SK-N-MC (cell line): ENCODE measurements at places on chromosomes 4 and X.

DNA sequence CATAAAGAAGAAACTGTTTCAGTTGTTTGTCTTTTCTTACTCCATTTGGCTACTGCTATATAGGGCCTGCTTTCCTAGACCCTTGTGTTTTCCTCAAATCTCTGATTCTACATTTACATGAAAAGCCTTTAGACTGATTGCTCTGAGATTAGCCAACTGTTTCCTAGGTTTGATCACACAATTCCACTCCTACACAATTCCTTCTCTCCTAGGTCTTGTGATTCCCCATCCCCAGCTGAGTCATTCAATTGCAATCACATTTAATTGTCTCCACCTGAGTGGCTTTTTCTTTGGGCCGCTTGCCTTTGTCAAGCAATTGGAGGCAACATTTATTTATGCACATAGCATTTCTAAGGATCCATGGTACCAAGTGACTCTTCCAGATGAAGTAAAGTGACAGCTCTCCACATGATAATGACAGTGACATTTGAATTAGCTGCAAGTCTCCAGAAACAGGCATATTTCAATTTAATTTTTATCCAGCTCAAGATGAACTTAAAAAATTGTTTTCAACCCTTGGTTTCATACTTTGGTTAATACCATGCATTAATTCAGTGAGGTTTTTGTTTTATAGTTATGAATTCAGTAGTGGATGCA, 35.8 kb downstream of the ATXN3L start:
- no peak for DNase-seq

DNA sequence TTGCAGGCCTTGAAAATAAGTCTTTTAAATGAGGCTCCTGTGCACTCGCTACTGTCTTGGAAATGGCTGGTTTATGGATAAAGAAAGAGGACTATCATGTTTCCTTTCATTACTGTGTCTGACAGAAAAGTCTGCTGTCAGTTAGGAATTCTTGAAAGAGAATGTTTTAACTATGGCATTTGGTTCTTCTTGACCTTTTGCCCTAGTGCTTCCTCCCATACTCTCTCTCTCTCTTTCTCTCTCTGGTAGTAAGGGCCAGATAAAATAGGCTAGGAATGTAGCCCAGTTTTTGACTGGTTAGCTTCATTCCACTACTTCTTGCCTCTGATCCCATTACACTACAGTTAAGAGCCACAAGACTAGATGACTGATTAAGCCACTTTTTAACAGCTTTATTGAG, 29.8 kb downstream of the YY2 start:
- DNase-seq = no peak

DNA sequence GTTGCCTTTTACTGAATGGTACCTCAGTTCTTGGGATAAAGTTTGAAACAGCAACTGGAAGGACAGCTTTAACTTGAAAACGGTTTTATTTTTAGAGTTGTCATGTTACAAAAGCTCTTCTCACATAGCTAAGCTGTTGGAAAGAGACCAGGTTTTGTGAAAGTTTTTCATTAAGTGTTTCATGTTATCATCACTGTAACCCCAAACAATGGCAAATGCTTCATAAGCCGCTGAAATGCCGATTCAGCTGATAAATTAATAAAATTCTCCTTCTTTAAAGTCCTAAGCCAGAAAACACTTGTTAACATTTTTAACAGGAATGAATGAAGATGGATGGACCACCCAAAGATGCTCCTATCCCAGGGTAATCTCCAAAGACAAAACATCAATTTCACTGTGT, 76.1 kb upstream of the IRF2 start:
- DNase-seq = no peak

DNA sequence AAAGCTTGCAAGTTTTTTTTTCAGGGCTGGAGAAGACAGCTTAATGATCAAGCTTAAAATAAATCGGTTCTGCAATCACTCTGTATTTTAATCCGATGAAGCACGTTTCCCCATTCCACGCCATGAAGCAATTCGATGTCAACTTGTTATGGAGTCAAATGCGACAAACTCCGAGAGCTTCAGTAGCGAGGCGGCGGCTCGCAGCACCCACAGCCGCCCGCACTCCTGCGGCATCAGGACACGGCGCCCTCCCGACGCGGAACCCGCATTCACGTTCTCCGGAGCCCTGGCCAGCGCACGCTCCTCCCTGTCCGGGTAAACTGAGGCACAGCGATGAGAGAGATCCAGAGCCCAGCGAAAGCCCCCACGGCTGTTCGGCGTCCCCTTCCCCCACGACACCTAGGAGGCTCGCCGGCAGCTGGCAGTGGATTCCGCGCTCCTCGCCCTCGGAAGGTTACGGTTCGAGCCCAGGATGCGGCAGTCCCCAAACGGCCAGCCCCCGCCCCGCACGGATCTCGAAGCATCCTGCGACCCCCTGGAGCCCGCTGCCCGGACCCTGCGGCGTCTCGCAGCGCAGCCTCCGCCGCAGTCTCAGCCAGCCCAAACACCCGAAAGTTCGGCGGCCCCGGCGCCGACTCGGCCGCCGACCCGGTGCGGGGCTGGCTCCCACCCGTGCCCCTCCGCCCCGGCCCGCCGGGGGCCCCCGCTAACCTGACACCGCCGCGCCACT, 507 bp downstream of the MFAP3L start:
- no peak for DNase-seq

GRCh38 chr4:86896596-86896995, 4.4 kb upstream of the C4orf36 start:
- no peak for DNase-seq

- no peak for DNase-seq
Observed at GRCh38 chr4:166987026-166987425, 247.3 kb downstream of the SPOCK3 start.

GRCh38 chrX:132085786-132086185, 42.0 kb downstream of the FRMD7 start:
- no peak for DNase-seq

- no peak for DNase-seq
Observed at GRCh38 chr4:184548648-184549341, 74.4 kb upstream of the IRF2 start.

DNA sequence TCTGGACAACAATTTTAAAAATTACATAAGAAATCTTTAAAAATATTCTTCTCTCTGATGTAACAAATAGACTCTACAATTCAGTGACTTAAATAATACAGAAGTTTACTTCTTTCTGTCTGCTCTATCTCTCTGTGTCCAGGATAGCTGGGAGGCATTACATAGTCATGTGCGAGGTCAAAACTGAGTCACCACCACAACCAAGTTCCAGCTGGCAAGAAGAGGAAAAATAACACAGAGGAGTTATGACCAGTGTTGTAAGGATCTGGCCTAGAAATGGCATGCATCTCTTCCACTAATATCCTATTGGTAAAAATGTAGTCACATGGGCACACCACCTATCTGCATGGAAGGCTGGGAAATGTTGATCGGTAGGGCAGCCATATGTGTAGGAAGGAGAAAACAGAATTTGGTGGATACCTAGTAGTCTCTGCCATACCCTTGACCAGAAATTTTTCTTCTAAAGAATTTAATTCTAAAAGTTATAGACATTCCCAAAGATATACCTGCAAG, 39.4 kb upstream of the WDFY3 start:
- DNase-seq = no peak

DNA sequence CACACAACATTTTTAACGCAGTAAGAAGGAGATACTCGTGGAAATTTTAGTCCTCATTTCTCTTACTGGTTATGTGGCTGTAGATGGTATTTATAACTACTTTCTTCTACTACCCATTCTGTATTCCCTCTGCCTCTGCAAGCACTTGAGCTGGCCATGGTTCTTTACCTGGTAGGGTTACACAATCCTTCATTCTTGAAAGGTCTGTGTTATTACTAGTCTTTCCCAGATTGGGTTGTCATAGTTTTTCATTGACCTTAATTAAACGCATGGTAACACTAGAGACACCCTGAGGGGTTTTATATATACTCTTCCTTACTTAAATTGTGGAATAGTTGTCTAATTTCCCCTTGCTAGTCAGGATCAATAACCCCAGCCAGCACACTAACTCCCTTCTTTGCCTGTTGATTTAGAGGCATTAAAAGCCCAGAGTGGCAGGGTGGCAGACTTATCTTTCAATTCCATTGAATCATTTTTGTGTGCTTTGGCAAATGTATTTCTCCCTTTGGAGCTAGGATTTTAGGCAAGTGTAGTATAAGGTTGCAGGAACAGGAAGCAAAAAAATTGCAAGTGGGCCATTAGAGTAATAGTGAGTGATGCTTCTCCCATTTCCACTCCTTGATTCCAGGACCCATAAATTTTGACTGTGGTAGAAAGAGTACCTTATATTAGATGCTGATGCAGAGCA, 113.6 kb upstream of the EMCN start:
- no peak for DNase-seq

GRCh38 chr4:77393996-77394395, 211.6 kb upstream of the CXCL13 start:
- no peak for DNase-seq

- DNase-seq = no peak
Observed at GRCh38 chr4:41026971-41027370, 187.4 kb downstream of the APBB2 start.

GRCh38 chr4:128863312-128864075, 54.0 kb downstream of the JADE1 start:
- peak; percentile 24 for DNase-seq

GRCh38 chrX:125101971-125102755, 217.5 kb upstream of the TEX13C start:
- no peak for DNase-seq

GRCh38 chr4:184668511-184669114, 19.1 kb downstream of the PRIMPOL start:
- no peak for DNase-seq

- peak; percentile 39 for DNase-seq
Observed at GRCh38 chr4:80361329-80361900, 25.9 kb downstream of the CFAP299 start.

DNA sequence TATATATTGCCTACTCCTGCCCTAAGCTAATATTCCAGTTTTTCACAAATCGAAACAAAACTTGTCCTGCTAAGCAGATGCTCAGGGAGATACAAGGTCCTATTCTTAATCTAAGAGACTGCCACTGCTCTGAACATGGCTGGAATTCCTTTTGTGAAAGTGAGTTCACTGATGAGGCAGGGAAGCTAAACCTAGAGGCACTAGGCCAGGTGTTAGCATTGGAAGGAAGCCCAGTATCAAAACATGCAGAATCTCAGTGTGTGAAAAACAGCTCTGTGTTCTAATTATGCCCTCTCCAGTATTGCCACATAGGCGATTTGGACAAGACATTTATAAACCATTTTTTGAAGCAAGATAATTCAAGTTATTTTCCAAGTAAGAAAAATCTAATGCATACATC, 47.6 kb downstream of the ABCG2 start:
- no peak for DNase-seq

- no peak for DNase-seq
Observed at GRCh38 chr4:100590325-100590724, 72.5 kb upstream of the EMCN start.

- no peak for DNase-seq
Observed at GRCh38 chr4:10973686-10974085, 289.1 kb upstream of the CLNK start.

- no peak for DNase-seq
Observed at GRCh38 chr4:17817027-17817426, 6.2 kb downstream of the NCAPG start.
